NCI-H774 (cell line): ENCODE measurements at places on chromosomes 5 and 9.
A peak's percentile ranks its signal among the peaks of the same experiment; 100 is the strongest.

GRCh38 chr9:694403-695154, 146.9 kb upstream of the DMRT1 start:
- DNase-seq, result no peak

GRCh38 chr9:8616414-8616813, 816.8 kb upstream of the DMAC1 start:
- DNase-seq, result no peak

DNA sequence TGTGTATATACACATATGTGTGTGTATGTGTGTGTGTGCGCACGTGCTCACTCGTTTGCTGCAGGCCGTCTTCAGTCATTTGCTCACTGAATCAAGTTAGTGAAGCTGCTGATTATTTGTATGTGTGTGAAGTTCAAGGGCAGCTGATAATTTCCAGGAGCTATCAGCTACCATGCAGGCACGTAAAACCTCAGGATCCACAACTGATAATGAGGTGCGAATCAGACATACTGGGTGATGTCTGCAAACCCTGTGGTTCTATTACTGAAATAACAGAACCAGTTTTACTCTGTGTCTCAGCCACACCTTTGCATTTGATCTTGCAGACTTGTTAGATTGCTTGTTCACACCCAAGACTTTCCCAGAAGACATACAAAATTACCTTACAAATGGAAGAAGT, 257.6 kb downstream of the TAF11L14 start:
- no peak for DNase-seq

- DNase-seq, result no peak
These were observed 715 bp upstream of the RPS6 start for GRCh38 chr9:19380826-19381075.

DNA sequence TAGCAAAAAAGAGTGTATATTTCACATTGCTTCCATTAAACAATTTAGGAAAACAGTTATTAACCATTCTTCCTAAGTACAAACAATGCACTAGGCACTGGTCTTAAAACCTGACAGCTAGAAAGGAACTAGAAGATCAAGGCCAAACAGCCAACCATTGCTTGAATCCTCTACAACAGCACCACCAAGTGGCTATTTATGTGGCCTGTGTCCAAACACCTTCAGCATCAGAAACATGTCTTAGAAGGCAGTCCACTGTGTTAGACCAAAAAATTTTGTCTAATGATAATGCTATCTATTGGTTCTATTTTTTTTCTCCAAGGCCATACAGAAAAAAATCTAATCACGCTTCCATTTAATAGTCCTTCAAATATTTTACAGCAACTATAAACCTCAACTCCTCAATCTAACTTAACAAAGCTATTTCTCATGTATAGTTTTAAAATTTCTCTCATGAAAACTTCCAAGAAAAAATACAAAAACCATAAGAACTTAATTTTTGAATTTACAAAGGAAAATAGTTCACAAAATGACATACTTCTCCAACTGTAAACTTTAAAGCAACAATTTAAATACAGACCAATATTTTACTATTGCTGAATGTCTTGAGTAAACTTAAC, 36.1 kb downstream of the CAAP1 start:
- peak; percentile 36 for DNase-seq

GRCh38 chr5:109701792-109702191, 12.1 kb downstream of the MAN2A1 start:
- DNase-seq, result no peak

- DNase-seq, result no peak
These were observed 29.6 kb downstream of the NDUFA8 start for GRCh38 chr9:122129969-122130368.

GRCh38 chr9:133278161-133279114, 3.4 kb upstream of the ABO start:
- no peak for DNase-seq
